Hematopoietic multipotent progenitor cell (in vitro differentiated cells): ENCODE measurements at places on chromosomes 4 and X. TPM values are rescaled to one million over a fixed set of nuclear protein-coding genes. Genes with fewer than 3 reads are reported as not detected.

Gene HNRNPD
- total RNA-seq, result 67.6 TPM

Gene GYPB
- 0.81 TPM for total RNA-seq

GRCh38 chr4:85482010-85482738 is 7.2 kb downstream of the ARHGAP24 start:
- no peak for DNase-seq

- DNase-seq, result no peak
Observed at GRCh38 chr4:138697851-138698250, 317.7 kb upstream of the NOCT start.

GRCh38 chrX:71815121-71815905 is 52.2 kb downstream of the CXorf49B start:
- DNase-seq, result no peak
